ENCODE measurements at places on chromosomes 16 and 17.
A peak's percentile ranks its signal among the peaks of the same experiment; 100 is the strongest.

GRCh38 chr17:13917634-13918033 is 151.7 kb upstream of the COX10 start:
- no peak for DNase-seq

- peak; percentile 81 for DNase-seq
Measured at GRCh38 chr17:58083491-58084316, 485 bp downstream of the DYNLL2 start.

GRCh38 chr17:64133546-64134215 is 3.7 kb upstream of the ERN1 start:
- DNase-seq, result no peak

DNA sequence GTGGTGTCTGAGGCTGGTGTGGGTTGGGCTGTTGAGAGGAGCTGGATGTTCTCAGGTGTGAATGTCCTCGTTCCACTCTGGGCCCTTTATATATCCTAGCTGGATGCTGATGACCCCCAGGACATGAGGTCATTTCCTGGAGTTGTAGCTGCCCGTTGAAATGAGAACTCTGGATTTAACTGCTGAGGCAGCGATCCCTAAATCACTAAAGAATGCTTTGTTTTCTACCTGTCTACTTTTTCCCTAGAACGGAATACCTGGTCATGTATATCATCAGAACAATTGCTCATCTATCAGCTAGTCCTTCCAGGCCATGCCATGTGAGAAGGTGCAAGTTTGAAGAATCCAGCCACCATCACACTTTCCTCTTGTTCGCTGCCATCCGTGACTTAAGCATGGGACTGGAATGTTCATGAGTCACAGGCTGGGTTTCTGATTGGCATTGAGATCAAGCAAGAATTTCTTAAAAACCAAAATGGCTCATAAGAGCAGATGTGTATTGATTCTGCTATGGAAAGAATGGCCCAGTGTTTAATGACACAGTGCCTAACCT is at the start of gene KRTAP2-3:
TSS of gene KRTAP2-3 (minus strand) at position 63 of the 553 bp plus-strand sequence. CDS start 64 bp downstream, outside the sequence.
- no peak for DNase-seq

DNA sequence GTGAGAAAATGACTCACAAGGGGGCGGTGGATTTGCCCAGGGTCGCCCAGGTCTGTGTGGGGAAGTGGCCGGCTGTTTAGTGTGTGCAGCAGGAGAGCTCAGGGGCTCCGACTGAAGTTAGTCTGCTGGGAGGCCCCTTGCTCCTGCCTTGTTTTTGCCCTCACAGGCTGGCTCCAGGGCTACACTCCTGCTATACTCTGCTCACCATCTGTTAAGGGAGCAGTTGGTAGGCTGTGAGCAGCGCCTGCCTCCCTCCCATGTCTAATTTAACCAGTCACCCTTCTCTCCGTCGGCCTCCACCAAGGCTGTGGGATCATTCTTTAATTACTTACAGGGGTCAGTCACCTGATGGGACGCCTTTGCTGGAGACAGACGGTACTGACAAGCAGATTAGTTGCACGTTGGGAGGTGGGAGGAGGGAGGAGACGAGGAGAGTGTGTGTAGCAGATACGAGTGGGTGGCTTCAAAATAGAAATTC is 35.5 kb downstream of the KSR1 start:
- no peak for DNase-seq

- no peak for DNase-seq
Measured at GRCh38 chr16:72727565-72727964, 320.4 kb downstream of the ZFHX3 start.

GRCh38 chr17:77542011-77542410 is 401.2 kb downstream of the SEC14L1 start:
- DNase-seq, result no peak

- no peak for DNase-seq
Measured at GRCh38 chr17:80956321-80957190, 35.1 kb upstream of the CHMP6 start.

GRCh38 chr17:17732892-17733670 is 51.8 kb downstream of the RAI1 start:
- DNase-seq, result no peak

GRCh38 chr16:12753203-12754023 is 50.3 kb downstream of the CPPED1 start:
- DNase-seq, result no peak

DNA sequence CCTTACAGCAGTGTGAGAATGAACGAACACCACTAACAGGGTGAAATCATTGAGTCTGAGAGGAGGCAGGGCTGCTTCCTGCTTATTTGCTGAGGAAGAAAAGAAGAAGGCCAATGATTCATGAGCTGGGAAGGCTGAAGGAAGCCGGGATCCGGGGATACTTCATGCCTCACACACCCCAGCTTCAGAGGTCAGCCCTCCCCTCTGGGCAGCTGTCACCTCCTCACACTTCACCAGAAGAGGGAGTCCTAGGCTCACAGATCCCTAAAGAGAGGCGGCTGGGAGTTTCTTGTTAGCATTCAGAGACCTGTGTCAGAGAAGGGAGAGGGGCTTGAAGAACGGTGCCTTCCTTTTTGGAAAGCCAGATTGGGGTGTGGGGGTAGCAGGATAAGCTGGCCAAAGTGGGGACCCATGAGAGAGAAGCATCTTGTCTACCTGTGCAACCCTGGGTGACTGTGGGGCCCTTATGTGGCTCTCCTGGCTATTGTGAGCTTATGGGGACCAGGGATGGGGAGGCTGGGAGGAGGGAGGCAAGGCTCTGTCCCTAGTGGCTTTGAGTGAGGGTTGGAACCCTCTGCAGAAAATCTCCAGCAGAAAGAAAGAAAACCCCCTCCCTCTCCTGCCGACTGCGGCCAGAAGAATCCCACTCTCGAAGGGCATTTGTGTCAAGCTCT is 94.6 kb downstream of the RGS9 start:
- no peak for DNase-seq

GRCh38 chr17:40022497-40022896 is 7.3 kb downstream of the CSF3 start:
- DNase-seq, result no peak

DNA sequence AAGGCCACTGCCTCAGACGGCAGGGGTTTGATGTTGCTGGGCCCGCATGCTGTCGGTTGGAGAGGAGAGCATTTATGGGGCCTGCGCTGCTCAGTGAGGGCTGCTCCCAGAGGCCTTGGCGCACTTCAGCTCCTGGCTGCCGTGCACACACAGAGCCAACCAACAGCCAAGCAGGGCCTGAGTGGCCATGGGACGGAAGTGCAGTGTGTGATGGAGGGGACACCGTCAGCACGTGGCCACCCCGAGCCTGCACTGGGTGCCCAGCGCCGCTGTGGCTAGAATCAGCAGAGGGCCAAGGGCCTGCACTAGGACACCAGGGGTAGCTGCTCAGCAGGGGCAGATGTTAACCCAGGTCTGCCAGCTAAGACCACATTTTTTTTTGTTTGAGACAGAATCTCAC is 21.8 kb downstream of the KLHL36 start:
- no peak for DNase-seq

DNA sequence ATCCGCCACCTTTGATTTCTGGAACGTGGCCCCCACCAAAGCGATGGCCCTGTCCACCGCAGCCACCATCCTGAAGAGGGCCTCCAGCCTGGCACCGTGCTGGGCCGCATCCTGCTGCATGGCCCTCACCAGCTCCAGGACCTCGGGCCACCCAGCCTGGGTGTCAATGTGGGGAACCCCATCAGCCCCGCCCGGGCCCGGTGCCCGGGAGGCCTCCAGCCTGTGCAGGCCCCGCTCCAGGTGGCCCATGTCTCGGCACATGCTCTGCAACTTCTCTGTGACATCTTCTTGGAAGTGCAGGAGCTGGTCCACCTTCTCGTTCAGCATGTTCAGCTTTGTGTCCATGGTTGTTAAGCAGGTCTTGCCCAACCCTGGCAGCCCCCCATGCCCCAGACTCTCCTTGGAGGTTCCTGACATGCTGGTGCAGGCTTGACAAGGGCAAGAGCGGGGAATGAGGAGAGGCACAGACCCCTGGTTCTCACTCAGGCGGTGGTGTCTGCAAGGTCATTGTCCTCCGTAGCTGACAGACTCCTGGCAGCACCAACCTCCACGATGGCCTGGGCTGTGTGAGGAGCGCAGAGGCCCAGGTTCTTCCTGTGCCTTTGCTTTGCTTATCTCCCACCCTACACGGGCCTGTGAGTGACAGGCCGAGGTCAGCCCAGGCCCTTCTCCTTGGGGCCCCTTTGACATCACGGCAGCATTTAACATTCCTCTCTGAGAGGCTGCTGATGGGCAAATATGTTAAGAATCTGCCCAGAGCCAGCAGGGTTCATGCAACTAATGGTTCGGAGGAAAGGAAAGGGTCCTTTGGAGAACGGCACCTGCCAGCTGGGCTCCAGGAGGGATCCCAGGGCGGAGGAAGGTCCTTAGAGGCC is at the start of gene MYLK3:
TSS of gene MYLK3 (minus strand) at position 568 of the 875 bp plus-strand sequence. CDS start at position 417, 151 bp downstream.
- DNase-seq, result no peak

DNA sequence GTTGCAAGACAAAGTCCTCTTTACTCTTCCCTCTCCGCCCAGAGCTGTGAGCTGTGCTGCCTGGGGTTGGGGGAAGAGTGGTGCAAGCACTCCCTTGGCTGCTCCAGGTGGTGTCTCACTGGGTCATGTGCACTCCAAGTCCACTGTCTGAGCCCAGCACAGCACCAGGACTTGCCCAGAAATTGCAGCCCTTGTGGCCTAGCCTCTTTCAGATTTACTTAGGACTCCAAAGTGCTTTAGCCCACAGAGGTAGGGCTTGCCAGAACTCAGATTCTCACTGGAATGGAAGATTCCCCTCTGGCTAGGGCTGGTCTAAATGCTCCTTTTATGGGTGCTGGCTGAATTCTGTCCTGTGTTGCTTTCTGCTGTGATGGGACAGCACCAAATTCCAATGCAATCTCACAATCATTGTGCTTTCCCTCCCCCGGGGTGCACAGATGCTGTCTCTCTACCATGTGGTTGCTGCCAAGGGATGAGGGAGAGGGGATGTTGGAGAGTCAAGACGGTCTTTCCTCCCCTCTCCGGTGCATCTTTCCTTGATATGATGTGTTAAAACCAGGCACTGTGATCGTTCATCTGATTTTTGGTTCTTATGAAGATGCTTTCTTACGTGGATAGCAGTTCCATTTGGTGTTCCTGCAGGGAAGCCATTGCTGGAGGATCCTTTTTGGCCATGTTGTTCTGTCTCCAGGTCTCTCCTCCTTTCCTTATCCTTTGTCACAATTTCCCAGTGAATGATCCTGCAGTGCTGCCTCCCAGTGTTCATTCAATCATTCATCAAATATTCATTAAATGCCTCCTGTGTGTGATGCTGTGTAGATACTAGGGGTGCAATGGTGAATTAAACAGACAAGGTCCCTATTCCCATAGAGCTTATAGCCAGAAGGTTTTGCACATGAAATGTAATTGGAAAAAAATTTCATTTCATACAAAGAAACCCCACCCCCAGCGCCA is 216.3 kb downstream of the SPECC1 start:
- DNase-seq, result no peak

- no peak for DNase-seq
Measured at GRCh38 chr16:4298761-4299522, 16.9 kb upstream of the GLIS2 start.

GRCh38 chr17:38628441-38628840 is 22.7 kb upstream of the SRCIN1 start:
- no peak for DNase-seq

DNA sequence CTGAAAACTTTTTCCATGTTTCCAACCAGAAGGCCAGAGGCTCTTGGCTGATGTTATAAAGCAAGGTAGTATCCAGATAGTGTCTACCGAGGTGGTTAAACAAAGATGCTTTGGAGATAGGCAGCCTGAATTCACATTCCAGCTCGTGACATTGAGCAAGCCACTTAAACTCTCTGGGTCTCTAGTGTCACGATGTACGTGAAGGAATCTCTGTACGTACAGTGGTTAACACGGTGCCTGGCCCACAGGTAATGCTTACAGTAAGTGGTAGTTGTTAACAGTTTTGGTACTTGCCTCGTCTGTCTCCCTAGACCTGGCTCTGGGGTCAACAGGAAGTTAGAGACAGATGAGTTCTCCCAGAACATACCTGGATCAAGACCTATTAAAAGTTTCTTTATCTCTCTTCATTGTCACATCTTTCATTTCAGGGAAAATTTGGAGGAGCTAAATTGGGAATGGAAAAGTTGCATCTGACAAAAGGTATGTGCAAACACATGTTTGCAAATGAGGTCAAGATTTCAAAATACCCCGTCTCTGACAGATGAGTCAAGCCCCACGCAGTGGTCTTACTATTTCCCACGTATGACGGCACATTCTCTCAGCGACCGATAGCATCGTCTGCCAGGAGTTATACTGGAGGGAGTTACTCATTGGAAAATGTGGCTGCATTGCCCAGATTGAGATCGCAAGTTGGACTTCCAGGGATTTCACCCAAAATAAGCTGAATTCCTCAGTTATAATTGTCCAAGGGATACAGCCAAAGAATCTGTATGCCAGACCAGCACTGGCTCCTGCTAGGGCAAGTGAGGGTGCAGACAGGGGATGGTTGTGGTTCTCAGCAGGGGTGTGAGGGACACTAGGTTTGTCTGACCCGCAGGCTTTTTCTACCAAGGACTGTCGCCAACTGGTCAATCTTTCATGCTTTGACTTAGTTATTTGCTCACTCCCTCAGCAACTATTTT is 18.9 kb upstream of the MYH10 start:
- DNase-seq, result no peak

DNA sequence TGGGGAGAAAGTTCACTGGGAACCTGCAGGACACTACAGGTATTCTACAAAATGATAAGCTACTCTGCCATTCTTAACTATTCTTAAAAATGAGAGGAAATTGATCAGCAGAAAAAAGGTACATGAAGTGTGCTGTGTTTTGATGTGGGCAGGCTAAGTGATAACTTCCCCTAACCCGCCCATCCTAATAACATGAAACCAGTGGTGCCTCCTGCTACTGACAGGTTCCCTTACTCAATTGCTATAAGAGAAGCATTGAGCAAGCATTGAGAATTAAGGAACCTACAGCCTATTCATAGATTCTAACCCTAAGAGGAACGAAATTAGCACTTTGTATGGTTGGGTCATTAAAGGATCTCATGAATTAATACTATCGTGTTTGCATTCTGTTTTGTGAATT is 18.9 kb downstream of the XYLT1 start:
- no peak for DNase-seq

DNA sequence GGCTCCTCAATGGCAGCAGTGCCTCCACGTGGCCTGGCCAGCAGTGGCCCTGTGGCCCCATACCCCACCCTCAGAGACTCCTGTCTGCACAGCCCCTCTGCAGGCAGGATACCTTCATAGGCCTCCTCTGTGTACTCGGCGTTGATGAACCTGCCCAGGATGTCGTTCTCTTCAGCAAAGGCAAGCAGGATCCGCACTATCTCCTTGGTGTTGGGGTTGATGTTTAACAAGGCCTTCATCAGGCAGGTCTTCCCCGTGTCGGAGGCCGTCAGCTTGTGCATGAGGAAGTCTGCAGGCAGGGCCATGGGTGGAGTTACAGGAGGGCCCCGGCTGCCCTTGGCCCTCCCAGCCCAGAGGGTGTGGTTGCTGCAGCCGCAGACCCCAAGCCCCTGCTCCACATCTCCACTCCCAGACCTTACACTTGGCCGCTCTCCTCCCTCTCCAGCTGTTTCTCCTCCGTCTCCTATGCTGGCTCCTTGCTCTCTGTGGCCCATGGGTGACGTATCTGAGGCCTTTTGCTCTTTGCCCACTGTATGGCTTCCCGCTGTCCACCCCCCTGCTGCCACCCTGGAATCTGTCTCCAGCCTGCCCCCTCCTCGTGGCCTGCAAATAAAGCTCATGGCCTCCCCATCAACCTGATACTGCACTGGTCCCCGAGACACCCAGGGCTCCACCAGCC is 15.1 kb downstream of the TRPV3 start:
- DNase-seq, result no peak

- DNase-seq, result peak; percentile 15
Measured at GRCh38 chr17:16922386-16923096, 49.4 kb downstream of the TNFRSF13B start.

GRCh38 chr16:80283466-80284392 is 257.1 kb upstream of the DYNLRB2 start:
- no peak for DNase-seq

- DNase-seq, result no peak
Measured at GRCh38 chr16:10895053-10895946, 18.3 kb downstream of the CIITA start.

Measured in activated CD4-positive, CD25-positive, alpha-beta regulatory T cell treated with anti-CD3 and anti-CD28 coated beads, Interleukin-2, amount 50 U/mL, for 72 hours (primary cell).